Fibroblast of villous mesenchyme (primary cell): ENCODE measurements at places on chromosomes 11 and 22.
A peak's percentile ranks its signal among the peaks of the same experiment; 100 is the strongest.

GRCh38 chr11:60367009-60367408, 11.3 kb upstream of the MS4A7 start:
- no peak for DNase-seq

- DNase-seq = no peak
Observed at GRCh38 chr11:85735876-85736460, 50.0 kb upstream of the CCDC89 start.

- no peak for DNase-seq
Observed at GRCh38 chr11:104547996-104548661, 350.1 kb downstream of the CASP12 start.

GRCh38 chr11:134401825-134402809, 9.9 kb downstream of the B3GAT1 start:
- no peak for DNase-seq

DNA sequence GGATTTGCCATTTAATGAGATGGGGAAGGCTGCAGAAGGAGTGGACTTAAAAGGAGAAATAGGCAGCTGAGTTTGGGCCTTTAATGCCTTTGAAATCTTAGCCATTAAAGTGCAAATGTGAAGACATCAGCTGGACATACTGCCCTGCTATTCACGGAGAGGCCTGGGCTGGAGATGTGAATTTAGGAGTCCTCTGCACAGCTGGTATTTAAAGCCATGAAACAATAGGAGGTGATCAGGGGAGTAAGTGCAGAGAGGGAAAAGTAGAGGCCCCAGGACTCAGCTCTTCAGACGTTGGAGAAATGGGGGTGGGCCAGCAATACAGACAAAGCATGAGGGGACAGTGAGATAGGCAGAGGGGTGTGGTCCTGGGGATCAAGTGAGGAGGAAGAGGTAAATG, 16.6 kb downstream of the SLC3A2 start:
- DNase-seq = no peak

DNA sequence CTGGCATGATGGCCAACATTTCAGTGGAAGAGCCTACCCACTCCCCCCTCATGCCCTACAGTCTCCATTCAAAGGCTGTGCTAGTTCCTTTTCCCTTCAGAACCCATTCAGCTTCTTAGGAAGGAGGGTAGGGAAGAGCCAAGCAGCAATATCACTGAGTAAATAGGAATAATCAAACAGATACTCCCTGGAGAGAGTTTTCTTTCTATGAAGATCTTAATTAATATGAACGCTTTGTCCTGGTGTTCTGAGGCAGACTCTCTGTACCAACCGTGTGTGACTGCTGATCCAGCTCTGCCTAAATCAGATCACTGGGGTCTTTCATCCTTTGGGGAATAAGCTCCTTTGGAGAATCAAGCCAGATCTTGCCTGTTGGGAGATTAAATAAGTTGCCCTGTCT, 75.2 kb upstream of the NNMT start:
- DNase-seq = no peak

DNA sequence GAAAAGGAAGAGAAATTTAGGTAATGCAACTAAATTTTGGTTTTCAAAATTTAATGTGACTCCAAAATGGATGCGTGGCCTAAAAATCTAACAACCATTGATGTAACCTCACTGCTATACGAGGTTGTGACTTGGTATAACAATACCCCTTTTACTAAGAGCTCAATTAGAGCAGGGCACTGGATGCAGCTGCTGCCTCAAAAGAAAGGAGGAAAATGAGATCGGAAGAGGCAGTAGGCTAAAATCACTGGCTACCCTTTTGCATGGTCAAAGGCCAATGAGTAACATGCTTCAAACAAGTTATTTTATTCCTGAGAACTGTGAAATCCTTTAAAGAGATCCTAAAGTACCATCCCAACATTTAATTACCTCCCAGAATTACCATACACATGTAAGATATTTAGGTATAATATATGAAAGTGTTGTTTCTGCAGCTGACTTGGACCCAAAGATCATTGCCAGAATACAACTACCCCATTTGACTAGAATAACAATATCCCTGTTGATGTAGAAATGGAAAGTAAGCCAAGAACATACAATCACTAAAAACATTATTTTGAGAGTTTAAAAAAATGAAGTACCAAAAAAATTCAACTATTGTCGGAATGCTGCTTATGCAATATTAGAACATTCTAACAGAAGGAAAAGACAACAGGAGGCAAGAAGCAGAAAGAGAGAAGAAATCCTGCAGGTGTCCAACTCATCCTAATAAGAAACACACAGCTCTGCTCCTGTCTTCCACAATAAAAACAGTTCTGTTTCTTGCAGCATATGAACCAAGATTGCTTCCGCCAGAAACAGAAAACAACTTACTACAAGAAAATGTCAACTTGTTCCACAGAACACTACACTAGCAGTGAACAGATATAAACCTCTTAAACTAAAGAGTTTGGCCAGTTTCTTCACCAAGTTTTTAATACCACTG, 15.0 kb downstream of the SIK3 start:
- DNase-seq = no peak

- peak; percentile 24 for DNase-seq
Observed at GRCh38 chr11:15577519-15577918, 462.8 kb downstream of the INSC start.

DNA sequence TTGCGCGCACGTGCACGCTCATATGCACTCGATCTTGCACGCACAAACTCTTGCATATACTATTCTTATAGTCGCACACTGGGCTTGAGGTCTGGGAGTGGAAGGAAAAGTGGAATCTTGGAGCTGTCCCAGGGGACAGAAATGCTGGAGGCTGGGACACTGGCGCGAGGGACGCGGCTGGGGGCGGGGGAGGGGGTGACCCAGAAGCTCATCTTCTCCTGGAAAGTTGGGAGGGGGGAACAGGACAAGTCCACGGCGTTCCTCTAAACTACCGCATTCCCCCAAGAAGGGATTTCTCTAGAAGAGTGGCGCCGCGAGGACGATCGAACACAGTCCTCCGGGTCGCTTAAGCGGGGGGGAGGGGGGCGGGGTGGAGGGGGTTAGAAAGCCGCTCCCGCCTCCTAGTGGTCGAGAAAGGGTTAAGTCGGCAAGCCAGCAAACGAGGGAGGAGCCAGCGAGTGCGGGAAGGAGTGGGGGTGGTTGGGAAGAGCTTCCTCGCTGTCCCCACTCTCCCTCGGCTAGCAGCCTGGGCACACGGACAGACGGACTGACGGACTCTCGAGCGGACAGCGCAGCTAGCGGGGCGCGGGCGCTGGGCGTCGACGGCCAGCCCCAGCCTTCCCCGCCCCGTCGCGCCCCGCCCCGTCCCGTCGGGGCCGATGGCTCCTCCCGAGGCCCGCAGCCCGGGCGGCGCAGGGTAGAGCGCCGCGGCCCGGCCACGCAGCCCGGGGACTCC, at the start of gene RTN4RL2:
TSS of gene RTN4RL2 (plus strand) at position 507 of the 736 bp plus-strand sequence. CDS start 338 bp downstream, outside the sequence.
- peak; percentile 30 for DNase-seq

GRCh38 chr22:22038178-22038880, 55.7 kb upstream of the TOP3B start:
- DNase-seq = no peak

DNA sequence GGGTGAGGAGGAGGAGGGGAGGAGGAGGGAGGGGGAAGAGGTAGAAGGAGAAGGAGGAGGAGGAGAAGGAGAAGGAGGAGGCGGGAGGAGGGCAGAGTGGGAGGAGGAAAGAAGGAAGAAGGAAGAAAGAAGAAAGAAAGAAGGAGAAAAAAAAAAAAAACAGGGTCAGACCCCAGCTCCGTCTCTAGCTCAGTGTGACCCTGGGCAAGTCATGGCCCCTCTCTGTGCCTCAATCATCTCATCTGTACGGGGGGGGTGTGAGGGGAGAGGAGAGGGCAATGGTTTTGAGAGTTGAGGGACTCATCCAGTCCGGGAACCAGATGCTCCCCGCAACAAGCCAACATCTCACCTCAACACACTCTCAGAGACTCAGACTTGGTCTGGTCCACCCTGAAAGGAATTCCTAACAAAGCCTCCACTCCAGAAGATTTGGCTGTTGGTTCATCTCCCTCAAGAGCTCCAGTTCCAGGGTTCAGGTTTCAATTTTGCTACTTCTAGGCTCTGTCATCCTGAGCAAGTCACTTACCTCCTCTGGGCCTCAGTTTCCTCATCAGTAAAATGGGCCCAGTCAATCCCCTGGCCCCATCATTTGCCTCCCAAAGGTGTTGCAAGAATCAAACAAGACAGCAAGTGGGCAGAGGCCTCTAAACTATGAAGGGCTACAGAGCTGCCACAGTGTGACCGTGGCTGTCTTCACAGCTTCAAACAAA, 7.7 kb downstream of the CARD10 start:
- DNase-seq = no peak

GRCh38 chr11:11519184-11519583, 102.6 kb downstream of the GALNT18 start:
- DNase-seq = no peak

DNA sequence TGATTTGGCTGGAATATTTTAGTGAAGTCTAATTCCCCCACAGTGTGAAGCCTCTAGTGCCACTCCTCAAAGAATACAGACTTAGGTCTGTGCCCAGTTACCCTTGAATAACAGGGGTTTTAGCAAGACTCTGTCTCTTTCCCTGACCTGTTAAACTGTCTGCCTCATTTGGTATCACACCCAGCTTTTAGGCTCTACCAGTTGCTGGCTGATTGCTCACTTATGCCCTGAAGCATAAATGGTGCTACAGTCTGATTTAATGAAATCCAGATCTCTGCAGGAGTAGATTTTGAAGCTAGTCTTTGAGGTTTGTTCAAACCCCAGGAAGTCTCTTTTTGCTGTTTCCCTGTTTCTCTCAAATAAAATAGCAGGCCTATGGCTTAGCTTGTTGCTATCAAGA, 45.2 kb upstream of the LIPT2 start:
- DNase-seq = no peak

- no peak for DNase-seq
Observed at GRCh38 chr11:126498281-126498680, 142.8 kb downstream of the ST3GAL4 start.

DNA sequence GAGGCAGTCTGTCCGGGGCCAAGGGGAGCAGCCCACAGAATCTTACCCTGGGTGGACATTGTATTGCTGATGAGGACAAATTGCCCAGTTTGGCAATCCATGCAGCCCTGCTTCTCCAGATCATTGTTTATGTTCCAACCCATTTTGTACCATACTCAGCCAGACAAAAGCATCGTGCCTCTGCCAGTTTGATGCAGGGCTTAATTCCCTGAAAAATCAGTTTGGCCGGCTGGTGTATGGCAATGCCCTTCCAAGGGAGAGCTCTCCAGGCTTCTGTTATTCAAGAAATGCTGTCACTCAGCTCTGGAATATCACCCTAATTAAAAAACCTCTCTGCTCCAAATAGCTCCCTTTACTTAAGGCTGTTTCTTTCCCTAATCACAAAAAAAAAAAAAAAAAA, 697.7 kb downstream of the TBC1D22A start:
- no peak for DNase-seq

- DNase-seq = no peak
Observed at GRCh38 chr22:36163497-36163896, 2.9 kb upstream of the APOL3 start.

DNA sequence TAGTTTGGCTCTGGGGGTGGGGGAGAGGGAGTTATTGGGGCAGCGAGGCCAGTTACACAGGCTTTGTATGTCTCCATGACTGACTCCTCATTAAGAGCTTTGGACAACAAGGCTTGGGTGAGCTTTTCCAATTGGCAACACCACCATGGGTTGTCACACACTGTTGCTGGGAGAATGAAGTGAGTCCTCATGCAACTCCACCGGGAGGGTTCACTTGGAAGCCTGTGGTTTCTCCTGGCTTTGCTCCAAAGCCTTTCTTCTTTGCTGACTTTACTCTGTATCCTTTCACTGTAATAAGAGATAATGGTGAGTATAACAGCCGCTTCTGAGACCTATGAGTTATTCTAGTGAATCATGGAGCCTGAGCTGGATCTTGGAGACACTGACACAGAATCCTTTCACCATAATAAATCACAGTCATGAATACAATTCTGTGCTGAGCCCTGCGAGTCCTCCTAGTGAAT, 24.9 kb downstream of the EIF3F start:
- peak; percentile 68 for DNase-seq

DNA sequence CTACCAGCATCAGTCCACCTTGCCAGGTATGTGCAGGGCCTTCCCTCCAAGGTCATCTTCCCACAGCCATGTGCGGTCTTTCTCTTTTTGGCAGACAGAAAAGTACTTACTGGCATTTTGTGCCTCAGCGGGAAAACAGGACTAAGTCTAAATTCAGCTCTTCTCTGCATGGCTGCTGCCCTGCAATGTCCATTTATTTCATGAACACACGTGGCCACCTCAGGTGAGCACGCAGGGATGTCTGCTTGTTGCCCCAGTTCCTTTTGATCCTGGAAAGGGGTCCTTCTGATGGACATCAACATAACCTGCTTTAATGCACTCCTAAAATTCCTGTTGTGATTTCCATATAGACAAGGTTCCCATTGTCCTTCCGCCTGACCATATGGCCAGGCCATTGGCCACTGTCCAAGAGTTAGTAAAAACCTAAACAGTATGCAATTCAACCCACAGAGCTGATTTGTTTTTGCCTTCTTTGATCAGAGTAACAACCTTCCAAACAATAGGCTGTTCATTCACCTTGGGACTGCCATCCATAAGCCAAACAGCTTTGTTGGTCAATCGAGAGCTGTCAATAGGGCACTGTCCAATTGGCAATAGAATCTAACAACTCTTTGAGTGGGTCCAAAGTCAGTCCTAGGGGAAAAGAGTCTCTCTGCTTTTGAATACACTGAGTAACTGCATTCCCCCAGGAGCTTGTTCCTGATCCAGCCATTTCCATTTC, 5.9 kb downstream of the TREH start:
- no peak for DNase-seq

DNA sequence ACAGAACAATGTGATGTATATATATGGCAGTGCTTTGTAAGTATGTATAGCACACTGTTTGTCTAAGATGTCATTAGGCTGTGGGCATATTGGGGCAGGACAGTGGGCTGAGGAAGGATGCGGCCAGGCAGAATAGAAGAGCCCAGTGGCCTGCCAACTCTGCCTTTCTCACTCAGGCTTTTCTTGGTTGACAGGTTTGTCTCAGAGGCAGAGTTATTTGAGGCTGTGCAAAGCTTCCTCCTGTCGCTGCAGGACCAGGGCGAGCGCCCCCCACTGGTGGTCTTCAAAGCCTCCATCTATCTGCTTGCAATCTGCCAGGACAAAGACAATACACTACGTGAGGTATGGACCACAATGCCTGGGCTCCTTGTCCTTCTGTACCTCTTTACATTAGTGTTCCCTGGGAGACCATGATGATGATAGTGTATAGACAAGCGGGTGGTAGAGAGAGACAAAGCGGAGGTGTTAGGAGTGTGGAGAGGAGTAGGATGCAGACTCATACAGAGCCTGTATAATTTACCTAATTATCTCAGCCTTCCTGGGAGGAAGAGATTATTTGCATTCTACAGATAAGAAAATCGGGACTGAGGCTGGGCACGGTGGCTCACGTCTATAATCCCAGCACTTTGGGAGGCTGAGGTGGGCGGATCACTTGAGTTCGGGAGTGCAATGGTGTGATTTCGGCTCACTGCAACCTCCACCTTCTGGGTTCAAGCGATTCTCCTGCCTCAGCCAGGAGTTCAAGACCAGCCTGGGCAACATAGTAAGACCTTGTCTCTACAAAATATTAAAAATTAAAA, 37.3 kb upstream of the CCDC134 start:
- peak; percentile 22 for DNase-seq

GRCh38 chr11:48172818-48173609, 43.6 kb upstream of the OR4B1 start:
- peak; percentile 65 for DNase-seq
